Renal cortex interstitium (tissue), 15 donors: ENCODE measurements at places on chromosomes 7 and 10. TPM values are rescaled to one million over a fixed set of nuclear protein-coding genes. Genes with fewer than 3 reads are reported as not detected.

Gene PLXDC2
- polyA plus RNA-seq, result 33.2 TPM

Gene NDUFB8
- polyA plus RNA-seq, result 209 TPM

Gene C7orf57
- 1.3 TPM for polyA plus RNA-seq

Gene AUTS2
- polyA plus RNA-seq, result 78.0 TPM

Gene PTF1A
- not detected for polyA plus RNA-seq

Gene CPA5
- polyA plus RNA-seq, result 0.36 TPM

Gene CFTR
- polyA plus RNA-seq, result 5.6 TPM
